ENCODE measurements at places on chromosomes 5 and 9.
A peak's percentile ranks its signal among the peaks of the same experiment; 100 is the strongest.

DNA sequence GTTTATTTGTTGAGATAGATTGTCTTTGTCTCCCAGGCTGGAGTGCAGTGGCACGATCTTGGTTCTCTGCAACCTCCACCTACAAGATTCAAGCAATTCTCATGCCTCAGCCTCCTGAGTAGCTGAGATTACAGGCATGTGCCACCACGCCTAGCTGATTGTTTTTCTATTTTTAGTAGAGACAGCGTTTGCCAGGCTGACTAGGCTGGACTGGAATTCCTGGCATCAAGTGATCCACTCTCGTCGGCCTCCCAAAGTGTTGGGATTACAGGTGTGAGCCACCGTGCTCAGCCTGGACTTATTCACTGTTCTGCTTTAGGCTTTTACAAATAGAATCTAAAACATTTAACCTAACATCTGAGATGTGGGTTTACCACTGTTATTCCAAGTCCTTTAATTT is 91.3 kb downstream of the COMMD10 start:
- no peaks in the 10 kb centered on the region for H3K36me3 ChIP-seq
- H3K27ac ChIP-seq = no peak overlapping the region
- no peaks in the 10 kb centered on the region for H3K4me1 ChIP-seq
- H3K27me3 ChIP-seq = no peaks in the 10 kb centered on the region

DNA sequence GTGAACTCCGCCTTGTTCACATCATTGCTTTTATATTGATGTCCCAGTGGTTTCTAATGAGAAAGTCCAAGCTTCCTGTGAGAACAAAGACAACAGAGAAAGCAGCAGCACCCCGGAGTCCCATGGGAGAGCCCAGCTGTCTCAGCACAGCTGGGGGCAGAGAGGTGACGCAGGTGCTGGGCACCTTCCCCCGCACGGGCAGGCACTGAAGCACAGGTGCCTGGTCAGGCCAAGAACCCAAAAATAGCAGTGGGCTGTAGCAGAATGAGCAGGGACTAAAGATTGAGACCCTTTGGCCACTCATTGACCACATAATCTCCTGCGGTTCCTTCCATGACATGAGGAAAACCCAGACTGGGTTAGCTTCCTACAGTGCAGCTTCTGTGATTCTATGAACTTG is 18.8 kb downstream of the SRD5A1 start:
- no peaks in the 10 kb centered on the region for H3K4me1 ChIP-seq
- no peak for DNase-seq
- no peak overlapping the region for H3K4me3 ChIP-seq
- H3K27ac ChIP-seq = no peak overlapping the region

DNA sequence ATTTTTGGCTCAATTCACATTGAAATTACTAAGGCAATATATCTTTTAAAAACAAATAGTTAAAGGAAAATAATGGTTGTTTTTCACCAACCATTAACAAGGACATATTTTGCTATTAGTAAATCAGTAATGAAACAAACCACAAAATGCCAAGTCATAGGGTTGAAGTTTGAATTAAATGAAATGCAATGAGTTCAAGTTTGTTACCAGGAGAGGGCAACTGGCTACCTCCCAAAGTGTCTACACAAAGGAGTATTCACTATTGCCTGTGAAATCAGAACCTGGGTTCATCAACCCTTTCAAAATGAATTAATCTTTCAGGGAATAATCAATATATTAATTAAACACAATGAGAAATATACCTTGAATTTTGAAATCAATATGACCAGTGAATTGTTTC is 138.4 kb upstream of the DMRTA1 start:
- no peaks in the 10 kb centered on the region for H3K4me1 ChIP-seq
- H3K4me3 ChIP-seq = no peak overlapping the region
- no peak for DNase-seq
- no peaks in the 10 kb centered on the region for H3K36me3 ChIP-seq
- H3K27me3 ChIP-seq = no peaks in the 10 kb centered on the region
- no peak overlapping the region for H3K27ac ChIP-seq

GRCh38 chr5:173313351-173313801 is 14.8 kb downstream of the STC2 start:
- peaks cover 3% of the 10 kb centered on the region for H3K36me3 ChIP-seq
- DNase-seq = peak; percentile 14
- no peak overlapping the region for H3K4me3 ChIP-seq
- no peaks in the 10 kb centered on the region for H3K4me1 ChIP-seq

DNA sequence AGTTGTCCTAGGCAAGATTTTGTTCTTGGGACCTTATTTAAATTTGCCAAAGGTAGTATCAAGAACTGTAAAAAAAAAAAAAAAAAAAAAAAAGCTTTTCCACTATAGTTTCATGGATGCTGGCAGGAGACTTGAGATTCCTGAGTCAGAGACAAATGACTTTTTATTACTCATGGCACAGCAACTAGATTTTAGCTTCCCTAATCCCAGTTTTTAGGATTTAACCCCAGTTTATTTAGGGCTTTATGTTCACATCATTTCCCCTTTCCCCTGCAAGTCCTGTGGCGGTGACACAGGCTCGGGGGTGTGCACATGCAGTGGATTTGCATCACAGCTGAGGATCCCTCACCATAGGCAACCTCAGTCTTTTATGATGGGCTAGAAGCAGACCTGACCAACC is 144.9 kb downstream of the GOLPH3 start:
- no peak overlapping the region for H3K4me3 ChIP-seq
- no peaks in the 10 kb centered on the region for H3K4me1 ChIP-seq
- no peak overlapping the region for H3K27ac ChIP-seq

DNA sequence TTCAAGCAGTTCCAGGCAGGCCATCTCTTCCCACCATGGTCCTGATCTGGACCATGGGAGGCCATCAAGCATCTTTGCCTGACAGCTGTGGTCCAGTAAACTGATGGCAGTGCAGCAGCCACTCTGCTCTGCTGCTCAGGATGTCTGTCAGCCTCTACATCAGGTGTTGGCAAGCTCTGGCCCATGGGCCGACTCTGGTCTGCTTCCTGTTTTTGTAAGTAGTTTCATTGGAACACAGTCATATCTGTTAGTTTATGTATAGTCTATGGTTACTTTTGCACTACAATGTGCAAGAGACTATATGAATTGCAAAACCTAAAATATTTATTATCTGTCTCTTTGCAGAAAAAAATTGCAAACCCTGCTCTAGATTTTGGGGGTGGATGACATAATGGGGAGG is 225.0 kb downstream of the KCTD16 start:
- H3K27ac ChIP-seq = no peak overlapping the region
- H3K4me1 ChIP-seq = no peaks in the 10 kb centered on the region
- DNase-seq = no peak
- H3K36me3 ChIP-seq = no peaks in the 10 kb centered on the region

All from Caco-2 (cell line).